ENCODE measurements at places on chromosomes 1 and 21. TPM values are rescaled to one million over a fixed set of nuclear protein-coding genes. Genes with fewer than 3 reads are reported as not detected.

Gene SYTL1
- total RNA-seq: 63.3 TPM

Gene KRTAP21-2
- total RNA-seq: not detected

Gene TRIM46
- total RNA-seq: 5.0 TPM

Gene LCE2C
- total RNA-seq: not detected

Gene PYCR2
- total RNA-seq: 79.1 TPM

Gene NID1
- total RNA-seq: 9.3 TPM

Gene SIM2
- 0.56 TPM for total RNA-seq

Gene PPIAL4G
- total RNA-seq: not detected

Gene ELAPOR1
- total RNA-seq: 1.0 TPM

Gene RNF223
- total RNA-seq: 0.17 TPM

Gene LRRC3
- total RNA-seq: 2.3 TPM
